ENCODE measurements at places on chromosomes 6 and 20. TPM values are rescaled to one million over a fixed set of nuclear protein-coding genes. Genes with fewer than 3 reads are reported as not detected.

- DNase-seq, result no peak
Observed at GRCh38 chr6:79512014-79512413, 25.2 kb downstream of the LCA5 start.

GRCh38 chr6:167849846-167850459, 23.2 kb downstream of the AFDN start:
- DNase-seq, result no peak

FAM162B gene
- 5.1 TPM for total RNA-seq

- peak; percentile 76 for DNase-seq
Observed at GRCh38 chr20:2162125-2162822, 60.6 kb downstream of the STK35 start.

DNA sequence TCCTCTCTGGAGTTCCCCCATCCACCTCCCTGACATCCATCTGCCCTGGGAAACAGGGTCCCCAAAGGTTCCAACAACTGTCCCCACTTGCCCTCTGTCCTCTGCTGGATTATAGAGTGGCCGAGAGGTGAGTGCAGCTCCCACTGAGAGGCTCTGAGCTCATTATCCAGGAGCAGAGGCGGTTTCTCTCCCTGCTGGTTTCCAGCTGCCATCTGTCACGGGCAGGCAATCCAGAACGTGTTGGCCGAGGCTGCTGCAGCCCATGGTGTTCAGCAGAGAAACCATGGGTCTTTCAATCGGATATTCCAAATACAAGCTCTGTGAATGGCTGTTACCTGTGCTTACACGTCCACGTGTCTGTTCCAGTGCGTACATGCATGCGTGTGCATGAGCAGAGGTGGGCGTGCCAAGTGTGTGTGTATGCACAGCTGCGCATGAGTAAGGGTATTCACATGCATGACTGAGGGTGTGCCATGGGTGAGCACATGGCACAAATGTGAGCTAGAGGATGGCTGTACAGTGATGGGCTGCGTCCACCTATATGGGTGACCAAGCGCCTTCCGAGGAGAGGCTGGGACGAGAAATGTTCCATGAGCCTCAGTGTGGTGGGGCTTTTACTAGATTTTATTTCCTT, 183.7 kb upstream of the PMEPA1 start:
- DNase-seq, result no peak

- no peak for DNase-seq
Observed at GRCh38 chr6:155227046-155227445, 36.8 kb upstream of the CLDN20 start.

PHACTR1 gene
- 10.8 TPM for total RNA-seq

CCN6 gene
- total RNA-seq, result not detected

GPLD1 gene
- 11.0 TPM for total RNA-seq

GRCh38 chr20:62021793-62022385, 43.8 kb downstream of the TAF4 start:
- no peak for DNase-seq

GRCh38 chr20:44646023-44646640, 5.4 kb downstream of the ADA start:
- DNase-seq, result no peak

- DNase-seq, result no peak
Observed at GRCh38 chr6:136312975-136313374, 23.3 kb upstream of the BCLAF1 start.

DNA sequence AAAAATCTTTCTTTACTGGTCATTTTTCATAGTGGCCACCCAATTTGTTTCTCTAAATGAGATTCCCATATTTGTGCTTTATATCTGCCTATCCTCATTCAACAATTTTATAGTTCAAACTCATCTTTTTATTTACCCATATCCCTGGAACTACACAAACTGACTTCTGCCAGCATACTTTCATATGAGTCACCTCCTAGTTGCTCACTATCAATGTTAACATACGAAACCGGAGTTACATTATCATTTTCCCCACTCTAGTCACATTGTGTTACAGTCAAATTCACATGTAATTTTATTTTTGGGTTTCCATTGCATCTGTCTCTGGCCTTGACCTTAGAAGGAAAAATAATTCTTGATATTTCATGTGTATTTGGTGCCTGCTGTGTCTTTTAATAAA, 499.4 kb downstream of the MAFB start:
- DNase-seq, result no peak

DNA sequence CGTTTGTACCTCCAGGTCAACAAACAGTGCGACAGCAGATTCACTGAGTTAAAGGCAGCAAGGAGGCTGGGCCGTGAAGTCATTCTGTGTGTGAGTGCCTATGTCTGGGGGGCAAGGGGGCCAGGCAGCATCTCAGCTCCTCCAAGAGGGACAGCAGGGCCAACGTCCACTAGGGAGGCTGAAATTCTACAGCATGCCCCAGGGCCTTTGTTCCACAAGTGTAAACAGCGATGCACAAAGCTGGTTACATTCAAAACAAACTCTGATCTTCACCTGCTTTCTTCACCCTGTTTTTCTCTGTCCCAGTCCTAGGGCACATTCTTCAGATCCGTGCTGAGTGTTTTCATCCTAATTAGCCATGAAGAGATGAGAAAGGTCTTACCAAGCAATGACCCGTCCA, 41.1 kb downstream of the PXDC1 start:
- no peak for DNase-seq

DNA sequence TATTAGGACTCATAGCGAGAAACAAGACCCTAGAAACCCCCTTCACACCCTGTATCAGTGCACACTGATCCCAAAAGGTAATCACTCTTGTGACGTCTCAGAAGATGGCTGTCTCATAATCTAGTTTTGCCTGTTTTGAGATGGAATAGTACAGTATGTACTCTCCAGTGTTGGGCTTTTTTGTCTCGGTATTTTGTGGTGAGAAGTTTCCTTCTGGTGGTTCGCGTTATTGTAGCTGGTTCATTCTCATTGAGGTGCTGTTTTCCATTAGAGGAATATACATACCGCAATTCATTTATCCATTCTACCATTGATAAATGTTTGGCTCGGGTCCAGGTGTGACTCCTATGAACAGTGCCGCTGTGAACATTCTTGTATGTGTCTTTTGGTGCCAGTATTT, 27.9 kb upstream of the MAP3K4 start:
- DNase-seq, result no peak

TNNC2 gene
- 0.74 TPM for total RNA-seq

GRCh38 chr6:116475141-116475540, 14.0 kb downstream of the CALHM6 start:
- no peak for DNase-seq

DDX43 gene
- total RNA-seq, result 0.32 TPM

GRCh38 chr20:17678886-17679285, 3.2 kb downstream of the RRBP1 start:
- no peak for DNase-seq
